ENCODE measurements at places on chromosomes 4 and X.

GRCh38 chr4:16765546-16765945 is 132.9 kb downstream of the LDB2 start:
- no peak for DNase-seq

GRCh38 chrX:143787341-143787740 is 66.8 kb upstream of the SPANXN2 start:
- no peak for DNase-seq

DNA sequence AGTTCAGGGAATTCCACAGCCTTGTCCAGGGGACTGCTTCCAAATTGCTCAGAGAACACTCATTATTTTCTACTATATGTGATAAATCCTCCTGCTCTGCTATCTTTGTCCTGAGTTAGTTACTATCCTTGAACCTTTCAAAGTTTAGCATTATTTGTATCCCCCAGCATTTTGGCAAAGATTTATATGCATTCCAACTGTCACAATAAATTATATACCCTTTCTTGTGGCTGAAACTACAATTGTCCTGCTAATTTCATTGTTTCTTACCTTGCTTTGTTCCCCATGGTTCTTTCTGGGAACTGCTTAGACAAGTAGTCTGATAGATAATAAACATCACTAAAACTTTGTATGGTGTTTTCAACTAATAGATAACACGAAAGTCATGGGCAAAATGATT is 40.5 kb downstream of the TECRL start:
- DNase-seq, result no peak

GRCh38 chr4:39349326-39349725 is 16.8 kb downstream of the RFC1 start:
- no peak for DNase-seq

DNA sequence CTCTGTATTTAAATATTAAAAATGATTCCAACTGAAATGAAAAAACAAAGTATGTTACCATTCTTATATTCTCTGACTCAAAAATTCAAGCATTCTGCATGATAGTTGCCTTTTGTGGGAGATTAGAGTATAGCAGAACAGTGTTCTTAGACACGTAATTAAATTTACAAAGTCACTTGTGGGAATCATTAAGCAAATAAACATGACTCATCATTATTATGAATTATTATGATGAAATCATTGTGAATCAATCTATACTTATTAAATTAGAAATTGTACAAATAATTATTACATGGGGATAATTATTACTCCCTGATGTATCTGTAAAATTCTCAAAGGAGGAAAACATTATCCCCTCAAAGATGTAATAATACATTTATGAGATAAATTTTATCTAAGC is 358.9 kb upstream of the FSTL5 start:
- DNase-seq, result no peak

GRCh38 chr4:86333236-86333635 is 26.6 kb downstream of the MAPK10 start:
- no peak for DNase-seq

DNA sequence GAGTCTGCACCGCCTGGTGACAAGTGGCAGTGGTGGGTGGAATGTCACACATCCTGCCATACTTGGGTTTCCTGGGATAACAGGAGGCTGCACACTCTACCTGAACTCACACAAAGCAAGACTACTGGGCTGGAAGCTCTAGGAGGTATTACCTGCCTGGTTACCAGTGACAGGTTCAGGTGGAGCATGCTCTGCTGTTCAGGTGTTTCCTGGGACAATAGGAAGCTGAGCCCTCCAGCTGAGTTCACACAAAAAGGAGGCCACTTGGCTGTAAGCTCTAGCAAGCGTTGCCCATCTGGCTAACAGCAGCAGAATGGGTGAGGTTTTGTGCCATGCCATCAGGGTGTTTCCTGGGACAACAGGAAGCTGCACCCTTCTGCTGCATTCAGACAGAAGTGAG is 17.4 kb upstream of the UGT2B7 start:
- no peak for DNase-seq

DNA sequence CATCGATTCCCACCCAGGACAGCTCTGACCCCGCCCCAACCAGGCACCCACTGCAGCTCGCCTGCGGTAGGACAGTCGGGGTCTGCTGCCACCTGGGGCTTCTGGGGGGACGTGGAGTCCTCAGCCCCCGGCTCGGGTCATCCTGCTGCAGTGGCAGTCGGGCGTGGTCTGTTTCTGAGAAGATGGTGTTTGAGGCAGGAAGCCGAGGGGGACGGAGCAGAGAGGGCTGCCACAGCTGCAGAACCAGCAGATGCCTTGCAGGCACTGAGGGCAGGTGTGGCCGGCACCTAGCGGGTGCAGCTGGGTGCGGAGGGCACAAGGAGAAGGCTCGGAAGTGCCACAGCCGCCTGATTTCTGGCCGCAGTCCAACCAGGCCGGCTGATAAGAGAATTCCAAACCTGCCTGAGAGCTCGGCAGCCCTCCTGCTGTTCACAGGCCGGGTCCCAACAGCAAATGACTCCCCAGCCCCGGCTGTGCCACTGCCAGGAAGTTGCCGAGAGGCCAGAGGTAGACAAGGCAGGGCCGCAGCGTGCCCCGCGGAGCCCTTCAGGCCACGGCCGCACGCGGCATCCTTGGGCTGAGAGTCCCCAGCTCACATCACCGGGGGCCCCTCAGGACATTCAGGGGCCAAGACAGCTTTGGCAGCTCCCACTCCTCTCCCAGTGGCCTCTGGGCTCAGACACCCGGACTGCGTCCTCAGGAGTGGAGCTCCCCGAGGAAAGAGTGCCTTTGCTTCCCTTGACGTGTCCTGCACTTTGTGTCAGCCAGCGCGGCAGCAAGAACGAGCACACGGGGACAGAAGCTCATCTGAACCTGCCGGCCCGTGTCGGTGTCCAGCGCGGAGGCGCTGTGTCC is 9.4 kb upstream of the CPLX1 start:
- no peak for DNase-seq

- no peak for DNase-seq
Measured at GRCh38 chrX:18075603-18076002, 145.1 kb downstream of the BEND2 start.

All from SW 1271 (cell line).